ENCODE measurements at places on chromosomes 7 and 10. TPM values are rescaled to one million over a fixed set of nuclear protein-coding genes. Genes with fewer than 3 reads are reported as not detected.

FAM25G gene
- total RNA-seq = not detected

- DNase-seq = no peak
These were observed 11.7 kb downstream of the TLL2 start for GRCh38 chr10:96501985-96502384.

- DNase-seq = no peak
These were observed 384.1 kb upstream of the STEAP1 start for GRCh38 chr7:89770161-89770560.

- peak; percentile 41 for DNase-seq
These were observed 1.3 kb upstream of the BMPER start for GRCh38 chr7:33903791-33904680.

DNA sequence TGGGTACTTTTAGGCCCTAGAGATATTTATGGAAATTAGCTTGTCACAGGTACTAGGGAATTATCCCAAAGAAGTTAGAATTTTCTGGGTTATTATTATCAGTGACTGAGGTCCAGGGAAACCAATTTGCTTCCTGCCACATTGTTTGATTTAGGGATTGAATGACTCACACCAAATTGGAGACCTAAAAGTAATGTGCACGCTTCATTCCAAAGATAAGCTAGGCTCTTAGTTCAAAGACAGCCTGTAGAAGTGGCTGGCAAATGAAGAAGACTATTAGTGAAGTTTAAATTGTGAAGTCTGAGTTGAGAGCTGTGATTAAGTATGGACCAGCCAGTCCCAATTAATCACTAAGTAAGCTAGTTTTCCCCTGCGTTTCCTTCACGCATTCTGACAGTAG lies 188.1 kb upstream of the MYO3A start:
- no peak for DNase-seq

- DNase-seq = no peak
These were observed 1055.9 kb downstream of the KCNMA1 start for GRCh38 chr10:76581506-76582256.

RBP3 gene
- total RNA-seq = not detected

DNA sequence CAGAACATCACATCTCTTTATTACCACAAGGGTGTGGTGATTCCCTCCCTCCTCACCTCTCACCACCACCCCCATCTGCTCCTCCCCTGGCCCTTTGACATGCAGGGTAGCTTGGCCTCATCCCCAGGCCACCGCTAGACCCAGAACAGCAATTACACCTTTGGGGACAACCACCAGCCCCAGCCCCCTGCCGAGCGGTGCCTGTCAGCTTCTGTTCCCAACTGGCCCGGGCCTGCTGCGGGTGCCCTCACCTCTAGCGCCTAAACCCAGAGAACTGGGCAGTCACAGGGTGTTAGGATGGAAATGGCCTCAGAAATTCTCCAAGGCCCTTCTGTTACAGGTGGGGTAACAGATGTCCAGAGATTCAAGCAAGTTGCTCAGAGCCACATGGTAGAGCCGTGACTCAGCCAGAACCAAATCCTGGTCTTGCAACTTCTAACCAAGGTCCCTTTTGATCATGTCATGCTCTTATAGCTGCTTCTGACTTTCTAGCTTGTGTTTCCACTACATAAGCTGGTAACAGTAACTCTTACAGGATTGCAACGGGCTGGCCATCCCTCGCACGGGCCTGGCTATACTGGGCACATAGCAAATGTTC lies 78.0 kb downstream of the PRKAG2 start:
- DNase-seq = no peak

DNA sequence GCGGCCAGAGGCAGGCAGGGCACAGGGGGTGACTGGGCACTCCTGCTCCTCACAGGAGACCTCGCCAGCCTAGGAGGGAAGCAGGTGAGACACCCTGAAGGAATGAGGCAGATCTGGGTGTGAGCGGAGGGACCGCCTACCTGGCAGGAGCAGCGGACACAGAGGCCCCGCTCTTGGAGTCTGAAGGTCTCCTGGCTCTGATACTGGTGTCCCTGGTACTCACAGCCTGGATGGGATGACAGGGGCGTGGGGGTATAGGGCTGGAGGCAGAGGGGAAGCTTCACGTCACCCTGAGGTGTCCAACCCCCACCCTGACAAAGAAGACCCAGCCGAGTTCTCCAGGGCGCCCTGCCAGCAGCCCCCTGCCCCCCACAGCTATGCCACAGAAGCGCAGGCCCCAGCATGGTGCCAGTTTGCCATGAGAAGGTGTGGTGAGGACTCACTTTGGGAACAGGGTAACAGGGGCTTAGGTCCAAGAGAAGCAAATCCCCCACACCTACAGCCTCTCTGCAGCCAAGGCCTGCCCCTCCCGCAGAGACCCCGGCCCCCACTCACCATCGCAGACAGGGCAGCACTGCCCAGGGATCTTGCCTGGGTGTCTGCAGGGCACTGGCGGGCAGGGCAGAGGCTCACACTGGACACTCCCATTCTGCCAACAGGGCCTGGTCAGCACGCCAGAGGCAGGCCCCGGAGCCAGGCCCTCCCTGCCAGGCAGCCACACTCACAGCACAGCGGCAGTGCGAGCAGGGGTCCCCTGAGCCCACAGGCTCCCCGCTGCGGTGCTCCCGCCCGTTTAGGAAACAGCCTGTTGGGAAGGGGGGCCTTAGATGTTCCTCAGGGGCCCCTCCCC lies 17.0 kb downstream of the KCP start:
- peak; percentile 7 for DNase-seq

Measured in left ventricle myocardium inferior (tissue), 1 donor.